Hematopoietic multipotent progenitor cell treated with erythropoietin and hydrocortisone succinate and interleukin-3 and kit ligand, for 15 days (in vitro differentiated cells): ENCODE measurements at places on chromosomes 16 and 17.

DNA sequence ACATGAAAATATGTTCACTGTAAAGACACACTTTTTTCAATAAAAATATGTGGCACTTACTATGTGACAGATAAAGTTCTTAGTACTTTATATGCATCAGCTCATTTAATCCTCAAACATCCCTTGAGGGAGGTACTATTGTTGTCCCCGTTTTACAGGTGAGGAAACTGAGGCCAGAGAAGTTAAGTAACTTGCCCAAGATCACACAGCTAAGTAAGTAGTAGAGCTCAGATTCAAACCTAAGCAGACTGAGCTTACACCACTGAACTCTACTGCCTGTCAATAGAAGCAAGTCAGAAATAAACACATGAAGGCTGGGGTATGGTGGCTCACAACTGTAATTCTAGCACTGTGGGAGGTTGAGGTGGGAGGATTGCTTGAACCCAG lies 13.9 kb downstream of the CDH3 start:
- no peak for DNase-seq

DNA sequence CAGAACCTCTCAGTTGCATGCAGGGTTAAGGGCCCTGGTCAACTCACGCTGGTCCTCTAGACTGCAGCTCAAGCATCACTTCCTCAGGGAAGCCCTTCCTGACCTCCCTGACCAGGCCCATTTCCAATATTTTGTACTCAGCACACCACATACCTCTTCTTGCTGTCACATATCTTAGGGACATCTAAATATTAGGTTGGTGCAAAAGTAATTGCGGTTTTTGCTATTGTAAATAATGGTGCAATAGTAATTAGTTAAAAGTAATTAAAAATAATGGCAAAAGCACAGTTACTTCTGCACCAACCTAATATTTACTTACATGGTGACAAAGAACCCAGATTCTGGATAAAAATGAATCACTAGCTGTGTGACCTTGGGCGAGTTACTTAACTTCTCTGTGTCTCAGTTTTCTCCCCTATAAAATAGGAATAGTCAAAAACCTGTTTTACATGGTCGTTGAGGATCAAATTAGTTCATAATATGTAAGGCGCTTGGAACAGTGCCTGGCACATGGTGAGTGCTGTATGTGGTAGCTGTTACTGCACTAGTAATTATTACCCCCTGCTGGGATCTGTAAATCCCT lies 177.4 kb downstream of the PRKCB start:
- DNase-seq: no peak

- no peak for DNase-seq
Observed at GRCh38 chr16:60318486-60318885, 1584.4 kb upstream of the GOT2 start.

GRCh38 chr16:25011891-25012514 lies 3.2 kb downstream of the ARHGAP17 start:
- no peak for DNase-seq

- DNase-seq: peak; percentile 6
Observed at GRCh38 chr16:10314811-10315210, 71.0 kb upstream of the ATF7IP2 start.
